ENCODE measurements at places on chromosomes 11 and 22. TPM values are rescaled to one million over a fixed set of nuclear protein-coding genes. Genes with fewer than 3 reads are reported as not detected.

The BIK gene
- total RNA-seq, result not detected

DNA sequence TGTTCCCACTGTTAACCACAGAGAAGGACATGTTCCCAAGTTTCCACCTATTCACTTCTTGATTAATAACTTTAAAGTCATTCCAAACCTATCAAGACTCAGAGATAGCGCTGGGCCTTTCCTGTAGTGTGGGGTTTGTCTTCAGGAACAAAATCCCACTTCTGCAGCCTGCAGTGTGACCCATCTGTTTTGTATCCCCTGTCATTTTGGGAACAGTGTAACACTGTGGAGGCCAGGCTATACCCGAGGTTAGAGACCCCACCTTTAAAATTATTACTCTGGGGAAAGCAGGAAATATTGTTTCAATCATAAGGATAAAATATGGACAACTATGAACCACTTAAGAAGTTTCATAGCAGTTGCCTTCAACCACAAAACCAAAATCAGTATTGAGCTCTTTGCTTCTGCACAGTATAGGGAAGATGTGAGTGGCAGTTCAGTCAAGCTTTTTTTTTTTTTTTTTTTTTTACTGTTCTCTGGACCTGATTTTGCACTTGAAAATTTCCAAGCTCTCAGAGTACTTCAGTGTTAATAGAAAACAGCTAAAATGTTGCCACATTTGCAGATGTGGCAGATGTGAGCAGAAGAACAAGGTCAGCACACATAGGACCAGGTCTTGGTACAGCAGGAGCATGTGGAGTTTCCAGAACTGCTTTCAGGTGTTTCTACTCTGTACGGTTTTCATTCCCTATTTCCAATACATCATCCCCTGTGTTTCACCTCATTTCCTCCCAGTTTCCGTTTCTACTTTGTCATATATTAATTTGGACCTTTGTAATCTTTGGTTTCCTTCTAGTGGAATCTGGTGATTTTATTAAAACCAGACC, 121.5 kb downstream of the MAML2 start:
- DNase-seq, result no peak
- peaks cover 43% of the 10 kb centered on the region for H3K4me1 ChIP-seq

The SCGB1D2 gene
- 1.5 TPM for total RNA-seq

DNA sequence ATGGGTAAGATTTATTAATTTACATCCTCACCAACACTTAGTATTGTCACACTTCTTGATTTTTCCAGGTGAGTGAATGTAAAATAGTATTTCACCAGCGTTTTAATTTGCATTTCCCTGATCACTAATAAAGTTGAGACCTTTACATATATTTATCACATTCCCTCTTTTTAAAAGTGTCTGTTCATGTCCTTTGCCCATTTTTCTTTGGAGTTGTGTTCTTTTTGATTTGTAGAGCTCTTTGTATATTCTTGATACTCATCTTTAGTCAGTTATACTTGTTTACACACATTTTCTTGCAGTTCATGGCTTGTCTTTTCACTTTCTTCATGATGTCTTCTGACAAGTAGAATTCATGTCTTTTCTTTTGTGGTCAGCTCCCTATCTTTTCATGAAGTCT, 2.2 kb upstream of the PLAAT5 start:
- H3K27ac ChIP-seq, result no peak overlapping the region
- DNase-seq, result no peak
- no peaks in the 10 kb centered on the region for H3K36me3 ChIP-seq
- H3K4me1 ChIP-seq, result peaks cover 21% of the 10 kb centered on the region
- H3K4me3 ChIP-seq, result no peak overlapping the region
- H3K27me3 ChIP-seq, result no peaks in the 10 kb centered on the region

The KCNQ1OT1 gene
- 0.36 TPM for total RNA-seq

The FOSL1 gene
- 1.0 TPM for total RNA-seq

DNA sequence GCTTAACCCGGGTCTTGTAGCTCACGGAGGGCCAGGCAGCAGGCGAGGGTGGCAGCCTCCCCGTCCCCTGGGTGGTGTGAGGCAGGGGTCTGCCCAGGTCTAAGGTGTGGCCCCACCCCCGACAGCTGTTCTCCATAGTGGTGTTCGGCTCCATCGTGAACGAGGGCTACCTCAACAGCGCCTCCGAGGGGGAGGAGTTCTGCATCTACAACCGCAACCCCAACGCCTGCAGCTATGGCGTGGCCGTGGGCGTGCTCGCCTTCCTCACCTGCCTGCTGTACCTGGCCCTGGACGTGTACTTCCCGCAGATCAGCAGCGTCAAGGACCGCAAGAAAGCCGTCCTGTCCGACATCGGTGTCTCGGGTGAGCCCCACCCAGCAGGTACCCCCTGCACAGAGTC, 24.4 kb downstream of the SYNGR1 start:
- H3K27ac ChIP-seq, result no peak overlapping the region
- H3K36me3 ChIP-seq, result no peaks in the 10 kb centered on the region
- DNase-seq, result no peak
- no peaks in the 10 kb centered on the region for H3K4me1 ChIP-seq
- no peaks in the 10 kb centered on the region for H3K27me3 ChIP-seq

DNA sequence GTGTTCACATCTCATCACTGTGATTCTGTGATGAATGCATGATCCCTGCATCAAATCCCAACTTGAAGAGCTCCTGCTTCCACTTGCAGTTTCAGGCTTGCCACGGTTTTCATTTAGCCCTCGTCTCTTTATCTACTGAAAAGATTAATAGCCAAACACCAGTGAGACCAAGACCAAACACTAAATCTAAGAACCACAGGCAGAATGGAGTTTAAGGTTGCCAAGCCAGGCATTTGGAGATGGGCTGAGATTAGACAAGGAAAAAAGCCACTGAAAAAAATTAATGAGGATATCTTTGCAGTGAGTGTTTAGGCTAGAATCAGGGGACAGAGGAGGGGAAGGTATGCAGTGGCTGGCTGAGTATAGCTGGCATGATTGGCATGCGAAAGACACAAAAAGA, 227.2 kb upstream of the BLID start:
- peak overlapping the region; percentile 1 for H3K27ac ChIP-seq
- H3K4me3 ChIP-seq, result no peak overlapping the region
- H3K27me3 ChIP-seq, result no peaks in the 10 kb centered on the region
- peaks cover 30% of the 10 kb centered on the region for H3K4me1 ChIP-seq

All from heart right ventricle (tissue), 16 donors.